ENCODE measurements at places on chromosomes 16 and 17.

- no peak for DNase-seq
Observed at GRCh38 chr17:49951362-49952082, 17.5 kb upstream of the DLX4 start.

DNA sequence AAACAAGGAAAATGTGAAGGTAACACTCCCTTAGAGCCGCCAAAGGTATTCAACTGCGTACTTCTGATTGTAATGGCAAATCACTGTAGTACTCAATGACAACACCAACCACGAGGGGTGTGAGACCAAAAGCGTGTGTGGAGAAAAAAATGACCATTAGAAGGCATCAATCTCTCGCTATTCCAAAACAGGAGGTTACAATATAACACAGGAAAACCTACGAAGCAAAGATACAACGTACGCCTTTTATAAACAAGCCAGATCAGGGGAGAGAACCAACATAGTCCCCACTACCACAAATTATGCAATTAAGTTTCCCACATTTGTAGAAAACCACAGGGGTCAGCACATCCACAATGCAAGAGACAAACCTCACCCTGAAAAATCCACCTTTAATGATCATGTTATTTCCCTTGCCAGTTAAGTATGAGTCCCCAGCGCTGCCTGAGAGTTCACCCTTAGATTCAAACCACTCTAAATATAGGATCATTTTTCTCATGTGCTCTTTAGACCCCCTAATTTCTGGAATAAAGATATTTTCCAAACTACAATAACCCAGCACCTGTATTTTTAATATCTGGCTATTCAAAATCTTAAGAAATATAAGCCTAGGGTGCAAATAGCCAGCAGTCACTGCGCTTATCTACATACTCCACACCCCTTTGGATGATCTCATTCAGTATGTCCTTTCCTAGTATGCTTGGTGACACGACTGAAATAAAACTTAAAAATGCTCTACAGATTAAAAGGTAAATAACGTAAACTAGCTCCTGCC is 12.4 kb downstream of the TEX14 start:
- DNase-seq: peak; percentile 91

GRCh38 chr16:29898804-29899515 is 390 bp downstream of the SEZ6L2 start:
- no peak for DNase-seq

- DNase-seq: peak; percentile 53
Observed at GRCh38 chr16:88560714-88561484, 9.3 kb upstream of the ZC3H18 start.

GRCh38 chr17:77772461-77772897 is 186.0 kb upstream of the TNRC6C start:
- peak; percentile 81 for DNase-seq

GRCh38 chr17:19744492-19744891 is 3.6 kb downstream of the ALDH3A1 start:
- no peak for DNase-seq

- no peak for DNase-seq
Observed at GRCh38 chr17:64406321-64407200, 15.9 kb upstream of the PECAM1 start.

DNA sequence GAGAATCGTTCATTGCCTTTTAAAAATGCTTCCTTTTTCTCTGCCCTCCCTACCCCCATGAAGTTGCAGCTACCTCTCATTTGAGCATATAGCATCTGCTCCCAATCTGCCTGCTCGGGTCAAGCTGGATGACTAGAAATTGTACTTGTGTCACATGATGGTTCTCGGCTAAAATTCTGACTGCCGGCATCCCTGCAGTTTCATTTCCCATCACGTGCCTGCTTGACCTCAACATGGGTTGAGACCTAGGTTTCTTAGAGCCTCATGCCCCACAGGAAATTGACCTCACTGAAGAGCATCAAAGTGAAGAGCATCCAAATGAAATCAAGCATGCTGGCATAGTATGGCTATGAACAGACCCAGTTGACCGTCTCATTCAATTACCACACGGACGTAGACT is 581.6 kb upstream of the PSMD7 start:
- DNase-seq: no peak

- no peak for DNase-seq
Observed at GRCh38 chr17:35878361-35878760, 1.8 kb downstream of the CCL5 start.

DNA sequence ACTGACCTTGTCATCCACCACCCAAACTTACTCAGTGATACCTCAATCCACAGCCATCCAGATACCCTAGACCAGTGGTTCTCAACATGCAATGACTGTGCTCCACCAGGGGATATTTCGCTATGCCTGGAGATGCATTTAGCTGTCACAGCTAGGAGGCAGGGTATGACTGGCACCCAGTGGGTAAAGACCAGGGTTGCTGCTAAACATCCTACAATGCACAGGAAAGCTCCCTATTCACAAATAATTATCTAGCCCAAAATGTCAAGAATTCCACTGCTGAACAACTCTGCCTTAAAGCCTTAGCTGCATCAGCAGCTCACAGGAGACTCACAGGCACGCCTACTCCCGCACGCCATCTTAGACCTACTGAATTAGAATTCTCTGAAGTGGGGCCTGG is 212.6 kb downstream of the GRIN2A start:
- DNase-seq: no peak

GRCh38 chr17:33201283-33201682 is 91.8 kb downstream of the ASIC2 start:
- no peak for DNase-seq

GRCh38 chr17:27438348-27438998 is 17.8 kb upstream of the KSR1 start:
- DNase-seq: no peak

GRCh38 chr16:22270525-22270924 is 26.7 kb upstream of the POLR3E start:
- no peak for DNase-seq

GRCh38 chr16:75293772-75294171 is 42.3 kb upstream of the BCAR1 start:
- DNase-seq: no peak

- DNase-seq: peak; percentile 93
Observed at GRCh38 chr17:16428098-16428882, 12.9 kb downstream of the TRPV2 start.

- no peak for DNase-seq
Observed at GRCh38 chr16:11235703-11235991, 20.4 kb downstream of the SOCS1 start.

DNA sequence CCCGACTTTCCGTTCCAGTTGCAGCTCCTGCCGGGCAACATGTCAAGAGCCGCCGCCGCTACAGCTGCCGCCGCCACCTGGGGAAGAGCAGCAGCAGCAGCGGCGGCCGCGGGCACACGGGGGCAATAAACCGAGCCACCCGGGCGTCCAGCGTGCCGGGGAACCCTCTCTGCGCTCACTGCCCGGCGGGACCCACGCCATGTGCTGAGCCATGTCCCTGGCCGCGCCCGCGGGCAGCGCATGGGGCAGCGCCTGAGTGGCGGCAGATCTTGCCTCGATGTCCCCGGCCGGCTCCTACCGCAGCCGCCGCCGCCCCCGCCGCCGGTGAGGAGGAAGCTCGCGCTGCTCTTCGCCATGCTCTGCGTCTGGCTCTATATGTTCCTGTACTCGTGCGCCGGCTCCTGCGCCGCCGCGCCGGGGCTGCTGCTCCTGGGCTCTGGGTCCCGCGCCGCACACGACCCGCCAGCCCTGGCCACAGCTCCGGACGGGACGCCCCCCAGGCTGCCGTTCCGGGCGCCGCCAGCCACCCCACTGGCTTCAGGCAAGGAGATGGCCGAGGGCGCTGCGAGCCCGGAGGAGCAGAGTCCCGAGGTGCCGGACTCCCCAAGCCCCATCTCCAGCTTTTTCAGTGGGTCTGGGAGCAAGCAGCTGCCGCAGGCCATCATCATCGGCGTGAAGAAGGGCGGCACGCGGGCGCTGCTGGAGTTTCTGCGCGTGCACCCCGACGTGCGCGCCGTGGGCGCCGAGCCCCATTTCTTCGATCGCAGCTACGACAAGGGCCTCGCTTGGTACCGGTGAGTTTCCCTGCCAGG is 604 bp downstream of the HS3ST3B1 start:
- DNase-seq: peak; percentile 81

DNA sequence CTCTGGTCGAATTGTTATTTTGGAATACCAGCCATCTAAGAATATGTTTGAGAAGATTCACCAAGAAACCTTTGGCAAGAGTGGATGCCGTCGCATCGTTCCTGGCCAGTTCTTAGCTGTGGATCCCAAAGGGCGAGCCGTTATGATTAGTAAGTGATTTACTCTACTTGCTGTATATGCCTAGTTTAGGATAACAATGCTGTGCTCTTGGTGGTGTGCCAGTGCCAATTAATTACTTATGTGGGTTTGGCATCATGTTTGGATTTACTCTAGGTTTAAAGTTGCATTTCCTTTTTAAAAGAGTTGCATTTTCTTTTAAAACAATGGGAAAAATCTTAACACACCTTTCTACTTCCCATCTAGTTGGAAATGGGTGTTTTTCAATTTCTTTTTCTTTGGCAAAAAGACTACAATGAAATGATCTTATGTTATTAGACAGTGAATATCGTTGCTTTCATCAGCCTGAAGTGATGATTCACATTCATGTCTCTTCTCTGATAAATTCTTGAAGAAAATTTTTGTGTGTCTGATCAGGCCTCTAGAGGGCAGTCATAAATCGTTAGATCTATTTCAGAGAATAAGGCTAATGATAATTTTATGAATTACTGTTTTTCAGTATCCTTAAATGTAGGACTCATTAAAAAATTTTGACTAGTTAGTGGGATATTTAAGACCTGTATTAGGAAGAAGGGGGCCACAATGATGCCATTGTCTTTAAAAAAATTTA is 5.6 kb downstream of the SF3B3 start:
- DNase-seq: no peak

GRCh38 chr17:37829592-37830123 is 84.8 kb upstream of the HNF1B start:
- DNase-seq: no peak

DNA sequence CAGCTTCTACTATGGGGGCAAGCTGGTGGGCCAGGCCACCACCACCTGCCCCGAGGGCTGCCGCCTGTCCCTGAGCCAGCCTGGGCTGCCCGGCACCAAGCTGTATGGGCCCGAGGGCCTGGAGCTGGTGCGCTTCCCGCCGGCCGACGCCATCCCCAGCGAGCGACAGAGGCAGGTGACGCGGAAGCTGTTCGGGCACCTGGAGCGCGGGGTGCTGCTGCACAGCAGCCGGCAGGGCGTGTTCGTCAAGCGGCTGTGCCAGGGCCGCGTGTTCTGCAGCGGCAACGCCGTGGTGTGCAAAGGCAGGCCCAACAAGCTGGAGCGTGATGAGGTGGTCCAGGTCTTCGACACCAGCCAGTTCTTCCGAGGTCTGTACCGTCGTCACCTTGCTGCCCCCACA is 19.5 kb downstream of the IRF8 start:
- no peak for DNase-seq

DNA sequence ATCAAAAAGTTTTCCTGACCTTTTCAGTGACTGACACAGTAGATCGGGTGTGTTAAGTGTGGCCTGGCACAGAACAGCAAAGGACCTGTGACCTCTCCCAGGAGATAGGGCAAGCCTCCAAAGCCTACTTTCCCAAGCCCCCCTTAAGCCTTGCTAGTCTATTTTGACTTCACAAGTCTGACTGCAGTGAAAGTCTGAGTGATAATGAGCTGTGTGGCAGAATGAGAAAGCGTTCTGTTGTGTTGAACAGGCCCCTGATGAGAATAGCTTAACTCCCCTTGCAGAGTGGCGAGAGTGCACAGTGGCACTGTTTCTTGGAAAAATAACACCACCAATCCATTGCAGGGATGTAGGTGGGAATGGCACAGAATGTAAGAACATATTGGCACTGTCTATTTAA is 32.8 kb downstream of the MMD start:
- no peak for DNase-seq

DNA sequence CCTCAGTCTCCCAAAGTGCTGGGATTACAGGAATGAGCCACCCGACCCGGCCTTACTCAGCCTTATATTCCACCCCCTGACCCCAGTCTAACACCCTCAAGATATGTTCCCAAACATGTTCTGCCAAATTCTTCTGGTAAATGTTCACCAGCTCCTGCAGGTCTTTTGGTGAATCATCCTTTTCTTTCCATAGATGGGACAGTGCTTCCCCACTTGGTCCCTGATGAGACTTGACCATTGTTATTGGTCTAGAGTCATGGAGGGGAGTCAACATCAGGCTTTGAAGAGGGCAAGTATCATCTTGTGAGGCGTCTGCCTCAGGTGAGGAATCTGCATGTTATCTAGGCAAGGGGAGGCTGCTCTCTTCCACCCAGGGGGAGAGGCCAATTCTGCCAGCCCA is 10.4 kb upstream of the RUNDC3A start:
- DNase-seq: no peak

GRCh38 chr17:48752399-48753288 is 24.1 kb upstream of the HOXB13 start:
- DNase-seq: no peak

DNA sequence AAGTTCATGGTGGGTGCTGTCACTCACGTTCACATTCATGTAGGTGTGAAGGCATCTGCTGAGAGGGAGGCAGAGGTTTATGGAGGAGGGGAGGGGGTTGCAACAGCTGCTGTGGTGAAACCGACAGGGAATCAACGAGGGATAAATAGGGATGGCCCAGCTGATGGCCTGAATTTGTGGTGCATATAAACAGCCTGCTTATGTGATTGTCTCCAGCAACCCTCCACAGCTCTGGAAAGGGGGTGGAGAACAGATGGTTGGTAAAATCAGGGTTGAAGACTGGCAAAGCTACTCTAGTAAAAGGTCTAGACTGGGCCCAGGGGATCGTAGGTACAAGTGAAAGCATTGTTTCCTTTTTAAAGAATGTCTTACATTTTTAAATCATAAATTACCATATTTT is 53.7 kb downstream of the IQCK start:
- peak; percentile 75 for DNase-seq

GRCh38 chr17:8053600-8053999 is 14.7 kb downstream of the ALOX15B start:
- DNase-seq: no peak

- peak; percentile 52 for DNase-seq
Observed at GRCh38 chr16:69150146-69150865, 17.9 kb downstream of the UTP4 start.

DNA sequence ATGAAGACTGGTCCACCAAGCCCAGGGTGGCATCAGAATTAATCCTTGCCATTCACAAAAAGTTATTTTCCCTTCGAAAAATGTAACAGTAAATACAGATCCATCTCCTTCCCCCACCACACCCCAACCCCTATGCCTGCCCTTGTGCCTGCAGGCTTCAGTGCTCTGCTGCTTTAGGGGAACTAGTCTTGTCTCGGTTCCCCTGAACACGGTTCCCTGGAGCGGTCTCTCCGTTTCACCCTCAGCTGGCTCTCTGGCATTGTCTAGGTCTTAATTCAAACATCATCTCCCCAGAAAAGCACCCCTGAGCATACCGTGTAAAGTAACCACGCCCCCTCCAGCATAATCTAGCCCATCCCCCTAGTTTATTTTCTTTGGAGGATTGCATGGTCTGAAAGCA is 25.8 kb downstream of the EMP2 start:
- no peak for DNase-seq

GRCh38 chr16:64629622-64630021 is 492.2 kb downstream of the CDH11 start:
- DNase-seq: no peak

DNA sequence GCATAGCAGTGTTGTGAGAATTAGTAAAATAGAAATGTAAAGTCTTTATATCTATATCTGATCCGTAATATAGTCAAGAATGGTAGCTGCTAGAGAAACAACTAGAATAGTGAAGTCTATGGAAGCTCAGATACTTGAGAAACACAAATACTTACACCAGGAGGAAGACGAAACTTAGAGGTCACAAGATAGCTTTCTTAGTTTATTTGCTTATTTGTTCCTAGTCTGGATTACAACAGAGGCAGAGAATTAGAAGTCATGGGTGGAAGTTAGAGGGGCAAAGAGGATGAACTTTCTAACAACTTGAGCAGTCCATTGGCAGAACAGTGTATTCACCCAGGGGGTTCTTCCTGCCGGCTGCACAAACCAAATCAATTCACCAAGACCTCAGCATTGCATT is 13.9 kb downstream of the GNGT2 start:
- no peak for DNase-seq

Data from SJCRH30 (cell line).